ENCODE measurements at places on chromosomes 5 and 9.

DNA sequence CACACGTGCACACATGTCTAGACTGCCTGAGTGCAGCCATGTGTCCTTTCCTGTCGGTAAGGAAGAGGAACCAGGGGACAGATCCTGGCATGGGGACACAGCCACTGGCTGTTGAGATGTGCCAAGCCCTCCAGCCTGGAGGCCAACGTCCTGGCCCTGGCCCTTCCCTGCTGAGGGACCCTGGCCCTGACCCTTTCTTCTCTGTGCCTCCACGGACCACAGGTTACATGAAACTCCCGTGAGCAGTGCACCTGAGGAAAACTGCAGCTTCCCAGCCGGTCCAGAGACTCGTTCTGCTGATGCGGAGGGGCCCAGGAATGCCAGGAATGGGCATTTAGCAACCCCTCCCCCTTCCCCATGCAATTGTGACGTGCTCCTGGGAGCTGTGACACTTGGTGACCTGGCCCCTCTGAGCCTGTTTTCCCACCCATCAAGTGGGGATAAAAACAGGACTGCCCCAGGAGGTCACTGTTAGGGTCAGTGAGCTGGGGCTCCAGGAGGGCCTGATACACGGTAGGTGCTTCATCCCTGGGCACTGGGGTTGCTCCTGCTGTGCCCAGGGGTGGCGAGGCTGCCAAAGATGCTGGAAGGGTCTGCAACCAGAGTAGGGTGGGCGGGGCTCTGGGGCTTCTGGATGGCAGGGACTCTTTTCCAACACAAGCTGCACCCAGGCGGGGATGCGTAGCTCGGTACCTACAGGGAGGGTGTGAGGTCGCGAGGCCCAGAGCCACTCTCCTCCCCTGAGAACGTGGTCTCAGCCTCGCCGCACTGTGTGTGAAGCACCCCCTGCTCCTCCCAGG is 151.5 kb downstream of the C9orf50 start:
- no peak for DNase-seq

DNA sequence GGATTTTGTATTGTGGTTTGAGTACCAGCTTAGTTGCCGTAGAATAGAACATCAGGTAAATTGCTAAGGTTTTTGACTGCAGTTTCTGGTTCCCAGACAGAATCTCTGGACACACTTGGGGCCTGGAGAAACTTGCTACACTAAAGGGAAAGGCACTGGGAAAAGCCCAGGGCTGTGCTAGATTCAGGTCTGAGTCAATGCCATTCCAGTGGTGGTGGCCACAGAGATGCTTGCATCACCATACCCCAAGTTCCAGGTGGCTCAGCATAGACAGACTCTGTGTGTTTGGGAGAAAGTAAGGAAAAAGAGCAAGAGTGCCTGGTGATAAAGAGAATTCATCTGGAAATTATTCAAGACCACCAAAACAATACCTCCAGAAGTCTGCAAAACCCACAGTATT is 120.6 kb downstream of the HMHB1 start:
- no peak for DNase-seq

GRCh38 chr9:19163631-19164030 is 36.3 kb upstream of the PLIN2 start:
- no peak for DNase-seq

DNA sequence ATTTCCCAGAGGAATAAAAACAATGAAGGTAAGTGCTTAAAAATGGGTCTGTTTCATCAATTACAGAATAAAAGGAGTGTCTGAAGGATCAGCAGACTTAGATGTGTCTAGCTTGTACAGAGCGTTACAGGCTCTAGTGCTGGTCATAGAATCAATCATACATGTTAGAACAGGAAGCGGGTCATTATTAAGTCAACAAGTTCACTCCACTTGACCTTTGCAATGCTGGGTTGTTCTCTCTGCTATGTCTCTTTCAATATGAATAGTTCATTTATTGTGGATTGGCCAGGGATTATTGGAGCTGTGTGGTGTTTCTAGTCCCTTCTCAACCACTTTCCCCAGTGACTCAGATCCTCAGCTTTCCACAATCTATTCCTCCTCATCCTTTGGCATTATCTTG is 20.7 kb upstream of the EGFLAM start:
- no peak for DNase-seq

DNA sequence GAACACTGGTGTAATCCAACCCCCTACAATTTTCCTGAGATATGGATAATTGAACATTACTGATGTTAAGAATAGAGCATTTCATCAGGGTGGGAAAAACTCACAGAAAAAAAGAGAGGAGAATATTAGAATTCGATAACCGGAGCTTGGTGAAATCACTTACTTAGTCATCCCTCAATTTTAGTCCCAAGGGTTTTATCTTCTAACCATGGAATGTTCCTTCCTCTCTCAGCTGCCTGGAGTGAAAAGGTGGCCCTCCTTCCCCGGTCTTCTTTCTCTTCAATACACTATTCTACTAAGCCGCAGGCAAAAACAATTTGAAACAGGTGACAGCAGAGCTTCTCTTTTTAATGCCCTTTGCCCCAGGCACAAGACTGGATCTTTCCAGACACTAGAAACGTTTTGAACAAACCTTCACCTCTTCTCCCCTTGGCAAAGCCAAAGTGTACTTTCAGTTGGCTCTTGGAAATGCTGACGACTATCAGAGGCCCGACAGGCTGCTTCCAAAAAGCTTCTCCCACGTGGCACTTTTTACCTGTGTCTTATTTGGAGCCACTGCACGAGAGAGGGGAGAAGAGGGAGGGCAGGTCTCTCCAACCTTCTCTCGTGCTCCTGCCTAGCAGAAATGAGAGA is 543.9 kb downstream of the TLE1 start:
- DNase-seq, result no peak

- peak; percentile 88 for DNase-seq
These were observed 193.0 kb downstream of the MELK start for GRCh38 chr9:36765468-36766341.

DNA sequence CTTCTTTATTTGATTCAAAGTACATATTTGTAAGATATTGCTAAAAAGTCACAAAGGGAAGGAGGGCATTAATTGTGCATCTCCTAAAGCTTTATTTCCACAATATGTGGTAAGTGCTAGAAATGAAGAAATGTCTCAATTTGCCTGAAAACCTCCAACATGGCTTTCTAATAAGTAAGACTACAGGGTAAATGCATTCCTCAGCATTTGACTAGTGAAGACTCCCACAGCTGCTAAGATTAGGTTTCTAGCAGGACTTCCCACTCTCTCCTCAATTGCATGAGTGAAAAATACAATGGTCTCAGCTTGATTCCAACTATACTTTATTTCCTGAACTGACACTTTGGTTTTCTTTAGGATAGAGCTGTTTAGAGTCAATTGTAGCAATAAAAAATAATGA is 162.1 kb downstream of the ELAVL2 start:
- DNase-seq, result no peak

- no peak for DNase-seq
These were observed 4.6 kb downstream of the TEX48 start for GRCh38 chr9:114677418-114677817.

DNA sequence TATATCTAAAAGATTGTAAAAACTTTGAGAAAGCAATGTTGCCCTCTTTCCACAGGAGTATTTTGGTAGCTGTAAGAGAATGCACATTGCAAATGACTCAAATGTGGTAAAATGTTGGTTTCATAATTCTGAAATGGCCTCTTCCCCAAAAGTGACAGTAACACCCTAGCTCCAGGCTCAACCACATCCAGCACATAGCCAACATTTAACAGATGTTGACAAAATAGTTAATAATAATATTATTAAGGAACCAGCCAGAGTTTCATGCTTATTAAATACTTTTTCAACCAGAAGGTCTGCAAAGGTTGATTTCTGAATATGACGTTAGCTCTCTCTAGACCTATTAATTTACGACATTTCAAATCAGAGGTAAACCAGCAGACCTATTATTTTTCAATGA is 1.3 kb downstream of the ANXA1 start:
- no peak for DNase-seq

- no peak for DNase-seq
These were observed 29.2 kb downstream of the KLF4 start for GRCh38 chr9:107460153-107461023.

GRCh38 chr9:90815183-90815943 is 13.7 kb downstream of the SYK start:
- DNase-seq, result no peak

GRCh38 chr5:112254303-112254702 is 164.8 kb downstream of the EPB41L4A start:
- DNase-seq, result no peak
